ENCODE measurements at places on chromosomes 5 and 9.

DNA sequence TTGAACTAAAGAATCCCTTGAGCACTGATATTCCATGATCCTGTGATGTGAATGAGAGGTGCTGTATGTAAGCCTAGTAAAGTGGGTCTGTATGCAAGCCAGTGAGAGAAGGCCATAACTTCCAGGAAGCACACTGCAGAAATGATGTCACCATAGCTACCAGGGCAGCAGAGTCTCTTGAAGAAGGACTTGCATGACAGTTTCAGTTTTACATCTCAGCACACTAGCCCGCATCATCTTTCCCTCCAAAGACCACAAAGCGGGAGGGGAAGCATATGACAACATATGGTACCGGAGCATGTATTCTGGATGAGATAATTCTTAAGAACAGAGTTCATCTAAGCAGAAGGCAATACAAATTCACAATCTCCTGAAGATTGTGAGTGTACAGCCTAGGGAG, 37.6 kb upstream of the MAST4 start:
- DNase-seq: no peak

- DNase-seq: no peak
Observed at GRCh38 chr5:85865296-85865695, 752.4 kb upstream of the COX7C start.

DNA sequence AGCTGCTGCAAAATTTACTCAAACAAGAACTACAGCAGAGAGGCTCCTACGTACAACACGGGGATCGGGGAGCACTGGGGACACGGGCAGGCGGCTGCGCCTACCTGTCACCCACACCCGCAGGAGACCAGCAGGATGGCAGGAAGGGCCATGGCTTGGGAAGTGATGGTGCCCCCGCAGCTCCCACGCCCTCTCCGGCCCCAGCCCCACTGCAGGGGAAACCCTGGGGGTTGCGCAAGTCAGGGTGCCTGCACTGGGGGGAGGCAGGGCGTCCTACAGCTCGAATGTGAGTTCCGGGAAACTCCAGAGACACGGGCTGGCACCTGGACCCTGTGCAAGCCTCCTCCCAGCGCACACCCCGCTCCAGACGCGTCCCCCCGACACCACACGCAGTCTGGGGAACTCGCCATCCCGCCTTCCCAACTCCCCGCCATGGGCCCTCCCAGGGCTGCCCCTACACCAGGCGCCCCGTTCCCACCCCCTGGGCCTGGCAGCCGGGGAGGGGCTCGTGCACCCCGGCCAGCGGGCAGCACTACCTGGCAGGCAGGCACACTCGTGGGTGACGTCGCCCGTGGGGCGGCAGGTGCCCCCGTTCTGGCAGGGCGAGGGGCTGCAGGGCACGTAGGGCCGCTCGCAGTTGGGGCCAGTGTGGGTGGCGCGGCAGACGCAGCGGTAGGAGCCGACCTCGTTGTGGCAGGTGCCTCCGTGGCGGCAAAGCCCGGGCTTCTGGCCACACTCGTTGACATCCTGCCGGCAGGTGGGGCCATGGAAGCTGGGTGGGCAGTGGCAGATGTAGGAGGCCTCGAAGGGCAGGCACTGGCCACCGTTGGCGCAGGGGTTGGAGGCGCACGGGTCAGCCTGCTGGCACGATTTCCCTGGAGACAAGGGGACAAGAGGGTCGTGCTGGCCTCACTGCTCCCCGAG, 23.3 kb downstream of the NOTCH1 start:
- DNase-seq: no peak

- no peak for DNase-seq
Observed at GRCh38 chr5:116703328-116703727, 128.7 kb upstream of the SEMA6A start.

DNA sequence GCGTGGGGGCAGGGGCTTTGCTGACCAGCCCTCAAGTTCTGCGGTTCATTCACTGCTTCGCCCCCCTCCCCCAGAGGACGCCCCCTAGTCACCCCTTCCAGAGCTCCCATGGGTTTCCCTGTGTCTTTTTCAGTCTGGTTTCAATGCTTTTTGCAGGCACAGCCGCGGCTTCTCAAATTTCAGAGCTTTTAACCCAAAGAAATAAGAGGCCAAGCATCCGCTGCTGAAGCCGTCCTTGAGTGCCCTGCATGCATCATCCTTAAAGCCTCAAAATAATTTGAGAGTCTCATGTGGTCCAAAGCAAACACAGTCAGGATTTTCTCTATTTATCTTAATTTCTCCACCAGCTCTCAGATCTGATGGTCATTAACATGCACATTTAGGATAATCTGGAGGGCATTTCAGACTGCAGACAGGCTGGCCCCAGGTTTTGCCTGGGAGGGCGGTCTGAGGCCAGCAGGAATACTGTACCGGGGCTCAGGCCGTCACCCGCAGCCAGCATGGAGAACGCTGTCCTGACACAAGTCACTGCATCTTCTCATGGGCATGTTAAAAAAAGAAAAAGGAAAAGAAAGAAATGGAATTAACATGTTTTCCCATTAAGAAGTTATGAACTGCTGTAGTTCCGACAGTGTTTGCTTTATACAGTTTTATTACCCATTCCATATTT, 420.8 kb upstream of the IRX4 start:
- DNase-seq: no peak

- DNase-seq: no peak
Observed at GRCh38 chr9:88796947-88797346, 194.3 kb upstream of the S1PR3 start.

DNA sequence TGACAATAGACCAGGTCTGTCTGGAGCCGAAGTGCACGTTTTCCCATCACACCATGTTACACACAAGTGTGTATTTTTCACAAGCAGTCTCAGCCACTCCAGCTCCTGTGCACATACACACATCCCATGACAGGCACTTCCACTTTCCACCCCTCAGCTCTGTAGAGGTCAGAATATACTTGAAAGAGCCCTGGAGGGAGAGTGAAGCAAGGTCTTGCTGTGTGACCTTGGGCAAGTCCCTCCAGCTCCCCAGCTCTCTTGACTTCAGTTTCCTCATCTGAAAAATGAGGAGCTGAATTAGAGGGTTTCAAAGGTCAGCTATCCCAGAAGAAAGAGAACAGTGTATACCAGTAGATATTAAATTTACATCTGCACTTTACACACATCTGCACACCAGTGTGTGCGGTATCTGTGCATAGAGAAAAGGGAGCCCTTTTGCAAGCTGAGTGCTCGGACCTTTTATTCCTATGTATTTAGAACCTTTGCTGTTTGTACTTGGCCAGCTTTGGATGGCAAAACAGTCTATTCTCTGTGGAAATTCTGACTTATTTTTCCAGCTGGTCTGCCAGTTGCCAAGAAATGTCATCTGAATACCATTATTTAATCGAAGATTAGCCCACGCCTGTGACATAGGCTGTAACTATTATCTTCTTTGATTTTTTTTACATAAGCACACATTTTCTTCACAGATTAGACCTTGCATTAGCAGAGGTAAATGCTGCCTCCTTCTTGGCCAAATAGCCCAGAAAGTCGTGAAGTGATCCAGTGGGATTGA, 528.0 kb downstream of the BNC2 start:
- no peak for DNase-seq

DNA sequence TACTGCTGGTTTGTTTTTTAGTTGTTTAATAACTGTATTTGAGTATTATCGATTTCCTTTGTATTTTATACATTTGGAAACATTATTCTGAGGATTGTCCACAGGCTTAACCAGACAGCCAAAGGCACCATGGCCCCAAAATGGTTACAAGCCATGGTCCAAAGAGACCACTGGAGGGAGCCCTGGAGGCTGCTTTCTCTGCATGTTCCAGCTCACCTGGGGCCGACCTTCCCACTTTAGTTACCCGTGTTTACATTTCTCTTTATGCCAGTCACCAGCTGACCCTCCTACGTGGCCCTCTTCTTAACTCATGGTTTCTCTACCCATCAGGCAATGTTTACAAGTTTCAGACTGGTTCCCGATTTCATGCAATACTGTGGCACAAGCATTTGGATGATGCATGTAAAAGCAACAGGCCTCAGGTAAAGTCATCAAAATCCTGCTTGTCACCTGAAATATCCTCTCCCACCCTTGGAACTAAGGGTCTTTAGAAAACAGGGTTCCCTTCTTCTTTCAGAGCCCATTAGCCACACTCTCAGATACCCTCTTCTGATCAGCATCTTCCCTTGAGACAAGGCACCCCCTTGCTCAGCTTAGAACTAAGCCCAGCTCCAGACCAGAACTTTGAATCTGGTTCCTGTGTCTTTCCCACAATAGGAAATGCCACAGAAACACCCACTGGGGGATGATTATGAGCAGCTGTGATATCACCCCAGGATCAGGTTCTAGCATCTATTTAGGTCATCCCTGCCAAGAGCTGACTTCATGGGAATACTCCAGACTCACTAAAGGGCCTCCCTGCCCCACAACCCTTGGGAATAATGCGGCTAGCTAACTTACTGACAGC, 49.9 kb upstream of the GARNL3 start:
- peak; percentile 25 for DNase-seq

DNA sequence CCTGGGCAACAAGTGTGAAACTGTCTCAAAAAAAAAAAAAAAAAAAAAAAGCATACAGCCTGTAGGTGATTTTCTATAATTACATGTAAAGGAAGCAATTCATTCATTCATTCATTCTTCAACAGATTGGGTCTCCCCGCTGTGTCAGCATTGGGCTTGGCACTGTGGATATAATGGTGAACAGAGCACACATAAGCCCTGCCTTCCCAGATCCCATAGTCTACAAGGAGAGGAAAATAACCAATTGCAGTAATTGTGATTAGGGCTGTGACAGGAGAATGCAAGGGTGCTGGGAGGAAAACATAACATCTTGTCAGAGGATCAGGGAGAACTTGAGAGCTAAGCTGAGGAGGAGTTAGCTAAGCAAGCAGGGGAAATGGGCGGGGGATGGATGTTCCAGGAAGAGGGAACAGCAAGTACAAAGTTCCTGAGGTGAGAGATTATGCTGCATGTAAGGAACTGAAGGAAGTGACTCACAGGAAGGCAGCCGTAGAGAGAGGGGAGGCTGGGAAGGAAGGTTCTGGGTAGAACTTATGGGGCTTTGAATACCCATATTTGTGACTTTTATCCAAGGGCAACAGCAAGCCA, 24.0 kb upstream of the KLF9 start:
- no peak for DNase-seq

DNA sequence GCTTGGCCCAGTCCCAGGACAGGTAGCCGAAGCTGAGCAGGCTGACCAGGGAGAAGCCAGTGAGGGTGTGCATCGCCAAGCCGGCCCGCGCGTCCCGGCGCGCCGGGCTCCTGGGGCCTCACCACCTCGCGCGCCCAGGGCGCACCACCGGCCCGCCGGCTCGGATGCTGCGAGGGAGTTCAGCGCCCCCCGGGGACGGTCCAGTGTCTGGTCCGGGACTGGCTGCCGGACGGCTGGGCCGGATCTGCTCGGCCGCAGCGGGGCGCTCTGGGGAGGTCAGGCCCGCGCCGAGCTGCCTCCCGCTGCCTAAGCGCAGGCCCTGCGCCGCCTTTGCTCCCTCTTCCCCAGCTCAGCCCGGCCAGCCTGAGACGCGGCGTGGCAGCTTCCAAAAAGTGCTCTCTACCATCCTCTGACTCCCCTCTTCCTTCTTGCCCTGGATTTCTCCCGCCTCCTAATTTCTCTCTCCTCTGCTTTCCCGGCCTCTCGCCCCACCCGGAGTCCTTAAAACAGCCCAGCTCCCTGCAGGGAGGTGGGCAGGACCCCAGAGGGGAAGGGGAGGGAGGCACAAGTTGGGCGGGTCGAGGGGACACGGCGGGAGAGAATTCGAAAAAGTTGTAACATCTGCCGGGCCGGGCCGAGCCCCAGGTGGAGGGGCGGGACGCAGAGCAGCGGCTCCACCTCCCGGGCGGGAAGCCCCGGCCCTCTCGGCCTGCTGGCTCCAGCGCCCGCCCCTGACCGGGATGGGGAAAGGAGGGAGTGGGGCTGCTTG, at the start of gene ARSI:
Gene ARSI, minus strand, starts transcription at position 605 of the 769 bp plus-strand sequence. Its CDS starts 532 bp downstream, at position 73.
- DNase-seq: no peak

- no peak for DNase-seq
Observed at GRCh38 chr5:122415030-122415800, 103.2 kb downstream of the SNCAIP start.

GRCh38 chr5:72093824-72094223, 13.5 kb upstream of the MAP1B start:
- no peak for DNase-seq

DNA sequence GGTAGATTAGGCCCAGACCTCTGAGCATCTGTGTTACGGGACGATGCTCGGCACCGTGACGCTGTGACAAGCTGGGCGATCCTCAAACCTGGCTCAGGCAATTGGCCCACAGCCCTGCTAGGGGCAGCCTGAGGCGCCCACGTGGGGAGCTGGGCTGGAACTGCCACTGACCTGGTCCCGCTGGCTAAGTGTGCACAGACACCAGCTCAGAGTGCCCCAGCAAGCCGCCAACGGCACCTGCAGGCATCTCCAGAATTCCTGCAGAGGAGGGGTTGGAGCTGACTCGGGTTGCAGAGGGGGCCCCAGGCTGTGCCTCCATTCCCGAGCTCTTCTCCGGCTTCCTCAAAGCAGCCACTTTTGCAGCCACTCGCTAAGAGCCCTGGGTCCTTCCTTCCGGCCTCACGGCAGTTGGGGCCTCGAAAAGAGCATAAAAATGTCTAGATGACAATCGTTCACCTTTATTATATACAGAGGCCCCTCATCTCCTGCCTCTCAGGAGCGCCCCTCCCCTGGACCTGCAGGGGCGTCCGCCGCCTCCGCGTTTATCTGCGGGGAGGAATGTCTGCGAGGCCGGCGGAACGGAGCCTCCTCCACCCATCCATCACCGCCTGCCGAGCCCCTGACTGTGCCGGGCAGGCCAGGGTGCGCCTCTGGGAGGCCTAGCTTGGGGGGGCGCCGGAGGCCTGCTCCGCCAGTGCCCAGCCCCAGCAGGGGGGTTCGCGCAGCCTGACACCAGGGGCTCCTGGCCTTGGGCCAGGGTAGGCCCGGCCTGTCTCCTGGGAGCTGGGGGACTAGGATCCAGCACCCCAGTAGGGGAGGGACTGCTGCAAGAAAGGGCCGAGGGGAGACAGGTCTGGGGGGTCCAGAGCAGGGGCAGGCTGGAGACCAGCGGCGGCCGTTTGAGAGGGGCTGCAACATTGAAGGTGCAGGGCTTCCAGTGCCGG, 144.9 kb downstream of the BARX1 start:
- DNase-seq: no peak

GRCh38 chr9:18922161-18922885, 110.7 kb downstream of the SAXO1 start:
- no peak for DNase-seq
